ENCODE measurements at places on chromosomes 12 and 14.

DNA sequence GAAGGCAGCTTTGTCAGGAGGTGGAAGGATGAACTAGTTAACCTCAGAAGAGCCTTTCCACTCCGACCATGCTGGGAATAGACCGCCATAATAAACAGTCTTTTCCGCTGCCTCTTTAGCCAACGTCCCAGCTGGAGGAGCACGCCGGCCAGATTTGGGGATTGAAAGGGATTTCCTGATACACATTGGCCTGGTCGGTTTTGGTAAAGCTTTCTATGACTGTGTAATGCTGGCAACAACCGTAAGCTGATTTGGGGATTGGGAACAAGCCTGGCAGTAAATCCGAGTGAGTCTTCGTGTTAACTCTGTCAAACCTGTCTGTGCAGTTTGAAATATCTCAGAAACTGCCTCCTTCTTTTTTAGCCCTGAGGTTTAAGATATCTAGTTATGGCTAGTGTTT lies 87.0 kb downstream of the DAD1 start:
- DNase-seq = no peak

DNA sequence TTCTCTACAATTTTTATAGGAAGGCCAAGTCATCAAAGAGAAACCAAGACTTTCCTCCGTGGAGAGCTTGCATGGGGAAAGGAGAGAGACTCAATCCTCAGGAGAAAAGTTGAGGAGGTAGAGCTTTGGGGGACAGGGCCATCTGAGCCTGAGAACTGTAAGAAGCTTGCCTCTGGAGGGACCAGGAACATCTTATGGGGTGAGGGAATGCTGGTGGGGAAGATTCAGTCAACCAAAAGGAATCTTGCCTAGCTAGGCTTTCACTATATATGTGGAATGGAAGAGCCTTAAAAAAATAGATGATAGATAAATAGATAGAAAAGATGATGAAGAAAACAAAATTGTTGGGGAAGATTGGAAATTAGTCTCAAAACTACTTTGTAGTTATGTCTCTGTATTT lies 63.5 kb downstream of the DYRK2 start:
- DNase-seq = no peak

- DNase-seq = no peak
Measured at GRCh38 chr12:29396774-29397173, 15.8 kb upstream of the ERGIC2 start.

- DNase-seq = no peak
Measured at GRCh38 chr12:46442239-46442638, 69.7 kb upstream of the SLC38A2 start.

DNA sequence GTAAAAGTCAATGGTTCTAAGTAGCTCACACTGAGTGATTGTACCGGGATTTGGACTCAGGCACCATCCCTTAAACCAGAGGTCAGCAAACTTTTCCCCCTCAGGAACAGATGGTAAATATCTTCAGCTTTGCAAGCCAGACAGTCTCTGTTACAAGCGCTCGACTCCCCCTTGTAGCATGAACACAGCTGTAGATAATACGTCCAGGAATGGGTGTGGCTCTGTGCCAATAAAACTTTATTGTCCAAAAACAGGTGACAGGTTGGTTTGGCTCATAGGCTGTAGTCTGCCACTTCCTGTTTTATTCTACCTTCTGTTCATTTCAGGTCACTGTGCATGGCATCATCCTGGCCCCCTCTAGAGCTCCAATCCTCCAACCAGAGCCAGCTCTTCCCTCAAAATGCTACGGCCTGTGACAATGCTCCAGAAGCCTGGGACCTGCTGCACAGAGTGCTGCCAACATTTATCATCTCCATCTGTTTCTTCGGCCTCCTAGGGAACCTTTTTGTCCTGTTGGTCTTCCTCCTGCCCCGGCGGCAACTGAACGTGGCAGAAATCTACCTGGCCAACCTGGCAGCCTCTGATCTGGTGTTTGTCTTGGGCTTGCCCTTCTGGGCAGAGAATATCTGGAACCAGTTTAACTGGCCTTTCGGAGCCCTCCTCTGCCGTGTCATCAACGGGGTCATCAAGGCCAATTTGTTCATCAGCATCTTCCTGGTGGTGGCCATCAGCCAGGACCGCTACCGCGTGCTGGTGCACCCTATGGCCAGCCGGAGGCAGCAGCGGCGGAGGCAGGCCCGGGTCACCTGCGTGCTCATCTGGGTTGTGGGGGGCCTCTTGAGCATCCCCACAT lies 7.6 kb downstream of the BDKRB1 start:
- no peak for DNase-seq
